ENCODE measurements at places on chromosomes 2 and 18.

DNA sequence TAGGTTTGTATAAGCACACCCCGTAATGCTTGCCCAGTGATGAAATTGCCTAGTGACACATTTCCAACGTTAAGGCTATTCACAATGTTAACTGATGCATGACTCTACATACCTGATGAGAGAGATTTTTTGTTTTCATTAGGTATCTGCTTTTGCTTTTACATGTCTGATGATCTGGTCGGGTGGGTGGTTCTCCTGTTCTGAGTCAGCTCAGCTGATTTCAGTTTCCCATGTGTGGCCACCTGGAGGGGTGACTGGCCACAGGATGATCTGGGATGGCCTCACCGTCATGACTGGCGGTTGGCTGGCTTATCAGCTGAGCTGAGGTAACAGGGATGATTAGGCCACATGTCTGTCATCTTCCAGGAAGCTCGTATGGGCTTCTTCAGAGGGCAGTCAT lies 33.8 kb upstream of the ACYP2 start:
- DNase-seq = peak; percentile 44

DNA sequence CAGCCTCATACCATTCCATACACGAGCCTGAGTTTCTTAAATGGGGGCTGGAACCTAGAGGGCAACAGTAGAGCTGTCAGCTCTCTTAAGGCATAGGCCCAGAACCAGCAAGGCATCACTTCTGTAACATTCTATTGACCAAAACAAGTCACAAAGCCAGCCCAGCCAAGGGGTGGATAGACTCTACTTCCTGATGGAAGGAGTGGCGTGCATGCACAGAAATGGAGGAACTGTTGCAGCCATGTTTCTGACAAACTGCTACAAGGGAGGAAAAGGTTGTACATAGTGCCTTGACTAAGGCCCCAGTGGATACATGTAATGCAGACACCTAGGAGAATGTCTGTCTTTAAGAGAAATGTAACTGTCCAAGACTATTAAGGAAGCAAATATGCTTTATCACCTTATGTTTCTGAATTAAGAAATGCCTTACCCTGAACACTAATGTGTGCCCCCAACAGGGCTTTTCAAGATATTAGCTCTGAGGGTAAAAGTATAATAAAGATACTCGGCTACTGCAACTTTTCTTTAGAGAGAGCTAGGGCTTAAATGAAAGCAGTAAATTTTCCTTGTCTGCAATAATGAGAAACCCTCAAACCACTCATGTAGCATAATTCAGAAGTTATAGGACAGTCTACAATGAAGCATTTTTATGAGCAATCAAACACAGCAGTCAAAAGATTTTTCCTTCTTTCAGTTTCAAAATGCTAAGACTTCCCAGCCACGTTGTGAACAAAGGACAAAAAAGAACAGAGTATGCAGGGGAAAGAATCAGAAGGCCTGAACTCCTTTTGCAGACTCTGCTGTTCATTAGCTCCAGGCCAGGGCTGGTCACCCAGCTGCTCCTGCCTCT lies 35.1 kb upstream of the CDC42EP3 start:
- no peak for DNase-seq

DNA sequence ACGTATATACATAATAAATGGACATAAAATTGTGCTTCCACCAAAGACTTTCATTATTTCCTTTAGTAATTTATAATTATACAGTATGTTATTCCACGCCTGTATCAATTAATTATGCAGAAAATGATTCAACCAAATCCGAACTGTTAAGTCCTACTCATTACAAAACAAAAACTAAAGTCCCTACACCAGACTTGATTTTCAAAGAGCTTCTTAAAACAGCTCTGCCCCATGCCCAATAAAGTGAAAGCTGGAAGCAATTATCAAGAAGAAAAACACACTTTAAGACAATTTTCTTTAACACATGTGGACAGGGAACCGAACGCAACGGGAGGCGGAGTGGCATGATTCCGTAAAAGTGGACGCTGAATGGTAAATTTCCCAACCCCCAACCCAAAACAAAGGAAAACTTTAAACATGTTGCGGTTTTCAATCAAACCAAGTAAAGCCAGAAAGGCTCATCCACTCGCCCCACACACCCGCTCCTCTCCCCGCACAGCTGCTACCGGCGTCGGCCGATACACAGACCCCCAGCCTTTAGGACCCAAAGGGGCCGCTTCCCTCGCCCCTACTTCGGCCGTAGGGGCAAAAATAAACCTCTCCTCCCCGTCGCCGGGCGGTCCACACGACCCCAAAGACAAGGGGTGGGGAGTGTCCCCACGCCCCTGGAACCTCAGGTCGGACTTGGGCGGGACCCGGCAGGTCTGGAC lies 705 bp downstream of the YES1 start:
- DNase-seq = peak; percentile 51

- no peak for DNase-seq
Measured at GRCh38 chr2:238220274-238220891, 16.9 kb upstream of the ILKAP start.

DNA sequence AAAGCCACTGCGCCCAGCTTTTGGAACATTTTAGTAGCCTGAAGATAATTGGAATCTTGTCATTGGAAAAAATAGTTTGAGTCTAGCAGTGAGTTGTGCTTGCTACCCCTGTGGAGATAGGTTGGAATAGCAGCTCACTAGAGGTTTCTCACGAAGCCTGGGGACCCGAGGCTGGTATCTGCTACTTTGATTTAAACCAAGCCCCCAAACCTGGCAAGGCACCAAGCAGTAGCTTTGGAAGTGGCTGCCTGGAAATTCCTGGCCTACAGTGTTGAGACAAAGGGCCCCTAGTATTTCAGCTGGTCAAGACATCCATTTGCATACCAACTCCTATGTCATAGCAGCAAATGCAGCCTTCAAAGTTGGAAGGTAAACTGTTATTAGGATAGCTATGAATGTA lies 42.1 kb downstream of the NOP58 start:
- DNase-seq = peak; percentile 3

DNA sequence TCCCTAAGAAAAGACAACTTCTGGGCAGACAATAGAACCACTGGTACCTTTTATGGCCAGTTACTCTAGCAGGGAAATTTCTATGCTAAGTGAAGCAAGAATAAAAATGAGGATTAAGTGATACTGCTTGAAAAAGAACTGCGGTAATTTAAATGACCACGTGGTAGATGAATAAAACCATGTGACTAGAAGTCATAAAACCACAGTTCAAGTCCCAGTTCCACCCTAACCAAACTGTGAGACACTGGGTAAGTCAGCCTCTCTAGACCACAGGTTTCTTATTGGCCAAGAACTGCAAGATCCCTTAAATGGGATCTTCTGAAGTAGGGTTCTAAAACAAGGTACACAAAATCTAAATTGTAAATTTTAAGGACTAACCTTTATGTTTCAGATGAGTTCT lies 12.7 kb downstream of the TMEM237 start:
- no peak for DNase-seq

- DNase-seq = no peak
Measured at GRCh38 chr18:9810299-9810698, 75.5 kb upstream of the TXNDC2 start.

- DNase-seq = no peak
Measured at GRCh38 chr18:48851599-48851960, 99.2 kb downstream of the SMAD7 start.

DNA sequence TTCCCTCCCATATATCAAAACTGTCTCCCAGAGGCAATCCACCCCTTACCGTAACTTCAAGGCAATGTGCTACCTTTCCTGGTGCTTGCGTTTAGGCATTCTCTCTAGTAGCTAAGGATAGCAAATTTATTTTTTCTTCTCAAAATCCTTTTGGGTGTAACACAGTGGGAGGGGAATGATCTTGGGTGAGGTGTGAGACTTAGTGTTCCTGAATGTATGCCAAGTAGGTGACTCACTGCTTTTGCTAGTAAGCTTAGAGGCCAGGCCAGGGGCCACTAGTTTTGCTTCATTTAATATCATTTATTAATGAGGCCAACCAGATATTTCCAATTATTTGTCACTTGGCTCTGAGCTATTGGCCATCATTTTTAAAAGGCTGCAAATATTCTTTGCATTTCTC lies 135.5 kb downstream of the NAPG start:
- DNase-seq = peak; percentile 15

GRCh38 chr2:205352094-205352493 lies 330.2 kb upstream of the NRP2 start:
- DNase-seq = no peak

DNA sequence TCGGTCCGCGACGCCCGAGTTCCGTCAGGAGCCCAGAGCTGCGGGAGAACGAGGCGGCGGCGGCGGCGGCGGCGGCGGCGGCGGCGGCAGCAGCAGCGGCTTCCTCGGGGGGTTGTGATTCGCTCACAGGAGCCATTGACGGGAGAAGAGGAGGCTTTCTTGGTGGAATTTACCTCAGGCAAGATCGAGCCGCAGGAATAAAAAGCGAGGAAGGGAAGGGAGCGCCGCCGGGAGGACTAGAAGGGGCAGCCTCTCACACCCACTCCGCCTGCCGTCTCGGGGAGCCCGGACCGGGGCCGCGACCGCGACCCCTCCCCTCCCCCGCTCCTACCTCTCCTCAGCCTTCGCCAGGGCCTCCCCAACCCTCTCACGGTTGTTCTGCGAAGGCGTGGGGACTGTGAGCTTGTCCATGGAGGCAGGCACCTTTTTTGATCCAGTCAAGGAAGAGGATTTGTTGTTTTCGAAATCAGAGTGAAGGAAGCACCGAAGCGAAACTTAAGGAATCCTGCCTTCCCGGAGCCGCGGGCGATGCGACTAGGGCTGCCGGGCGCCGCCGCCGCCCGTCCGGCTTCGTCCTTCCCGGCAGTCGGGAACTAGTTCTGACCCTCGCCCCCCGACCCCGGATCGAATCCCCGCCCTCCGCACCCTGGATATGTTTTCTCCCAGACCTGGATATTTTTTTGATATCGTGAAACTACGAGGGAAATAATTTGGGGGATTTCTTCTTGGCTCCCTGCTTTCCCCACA lies 506 bp downstream of the BMPR2 start:
- DNase-seq = peak; percentile 70

GRCh38 chr2:42030200-42030759 lies 17.5 kb upstream of the PKDCC start:
- no peak for DNase-seq

- no peak for DNase-seq
Measured at GRCh38 chr18:74375999-74376398, 60.4 kb downstream of the C18orf63 start.

- no peak for DNase-seq
Measured at GRCh38 chr2:239963646-239964205, 61.4 kb downstream of the NDUFA10 start.

DNA sequence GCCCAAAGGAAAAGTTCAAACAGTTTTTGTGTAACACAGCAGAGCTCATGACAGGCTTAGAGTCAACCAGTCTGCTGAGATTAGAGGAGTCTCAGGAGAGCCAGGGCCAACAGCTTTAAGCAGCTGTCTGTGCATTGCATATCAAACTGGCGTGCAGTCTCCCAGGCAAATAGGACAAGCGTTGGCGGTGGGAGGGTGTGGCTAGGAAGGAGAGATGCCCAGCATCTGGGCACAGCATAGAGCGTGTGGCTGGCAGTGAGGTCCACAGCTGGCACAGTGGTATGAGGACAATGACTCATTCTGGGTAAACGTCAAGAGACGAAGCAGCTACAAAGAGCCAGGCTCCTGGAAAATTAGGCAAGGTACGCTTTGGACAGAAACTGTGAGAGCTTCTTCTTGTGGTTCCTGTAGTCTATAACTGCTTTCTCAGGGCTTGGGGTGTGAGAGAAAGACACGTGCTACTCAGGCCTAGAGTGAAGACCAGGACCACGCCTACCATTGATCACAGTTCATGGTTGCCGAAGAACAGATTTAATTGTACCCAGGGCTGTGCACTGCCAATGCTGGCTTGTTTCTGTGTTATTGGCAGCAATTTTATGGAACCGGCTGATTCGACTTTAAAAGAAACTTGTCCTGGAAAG lies 14.8 kb downstream of the ZAP70 start:
- DNase-seq = peak; percentile 55

DNA sequence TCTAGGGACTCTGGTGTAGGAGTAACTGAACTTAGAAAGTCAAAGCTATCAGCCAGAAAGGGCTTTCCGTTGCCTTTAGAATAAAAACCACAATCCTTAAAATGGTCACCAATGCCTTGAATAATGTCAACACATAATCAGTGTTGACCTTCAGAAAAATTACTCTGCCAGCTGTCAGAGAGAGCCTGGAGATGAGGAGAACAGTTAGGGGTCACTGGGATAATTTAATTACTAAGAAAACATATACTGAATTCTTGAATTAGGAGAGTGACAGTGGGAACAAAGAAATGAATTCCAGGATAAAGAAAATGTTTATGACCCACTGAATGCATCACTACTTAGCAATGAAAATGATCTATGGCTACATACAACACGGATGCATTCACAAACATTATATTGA lies 23.4 kb upstream of the UGP2 start:
- peak; percentile 89 for DNase-seq

DNA sequence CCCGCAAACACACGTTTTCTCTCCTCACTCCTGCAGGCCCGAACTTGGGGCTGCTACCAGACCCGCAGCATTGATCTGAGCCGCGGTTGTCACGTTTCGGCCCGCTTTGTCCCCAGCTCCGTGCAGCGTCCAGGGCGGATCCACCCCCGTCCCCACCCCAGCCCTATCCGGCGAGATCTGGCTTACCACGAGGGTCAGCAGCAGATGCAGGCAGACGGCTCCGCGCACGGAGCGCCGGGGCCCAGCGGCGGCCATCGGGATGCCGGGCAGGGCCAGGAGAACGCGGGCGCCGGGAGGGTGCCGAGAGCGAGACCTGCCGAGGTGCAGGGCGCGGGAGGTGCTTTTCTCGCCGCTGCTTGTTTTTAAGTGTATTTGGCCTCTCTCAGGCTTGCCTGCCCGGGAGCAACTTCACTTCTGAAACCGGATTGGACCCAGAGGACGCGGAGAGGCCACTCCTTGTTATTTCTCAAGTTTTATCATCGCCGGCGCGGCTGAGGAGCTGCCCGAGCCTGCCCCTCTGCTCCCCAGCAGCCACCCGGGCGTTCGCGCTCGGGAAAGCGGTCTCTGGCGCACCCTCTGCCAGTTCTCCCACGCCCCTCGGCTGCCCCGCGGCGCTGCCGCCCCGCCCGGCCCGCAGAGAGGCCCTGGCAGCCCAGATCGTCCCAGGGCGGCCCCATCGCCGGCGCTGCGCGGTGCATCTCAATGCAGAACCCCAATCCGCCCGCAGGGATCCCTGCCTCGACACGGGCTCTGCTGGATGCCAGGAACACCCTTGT lies at the start of gene DSC3:
Gene DSC3, minus strand, starts transcription at position 337 of the 776 bp plus-strand sequence. Its CDS starts 82 bp downstream, at position 255.
- DNase-seq = peak; percentile 21

GRCh38 chr2:69013840-69014821 lies 1.2 kb downstream of the ANTXR1 start:
- no peak for DNase-seq

DNA sequence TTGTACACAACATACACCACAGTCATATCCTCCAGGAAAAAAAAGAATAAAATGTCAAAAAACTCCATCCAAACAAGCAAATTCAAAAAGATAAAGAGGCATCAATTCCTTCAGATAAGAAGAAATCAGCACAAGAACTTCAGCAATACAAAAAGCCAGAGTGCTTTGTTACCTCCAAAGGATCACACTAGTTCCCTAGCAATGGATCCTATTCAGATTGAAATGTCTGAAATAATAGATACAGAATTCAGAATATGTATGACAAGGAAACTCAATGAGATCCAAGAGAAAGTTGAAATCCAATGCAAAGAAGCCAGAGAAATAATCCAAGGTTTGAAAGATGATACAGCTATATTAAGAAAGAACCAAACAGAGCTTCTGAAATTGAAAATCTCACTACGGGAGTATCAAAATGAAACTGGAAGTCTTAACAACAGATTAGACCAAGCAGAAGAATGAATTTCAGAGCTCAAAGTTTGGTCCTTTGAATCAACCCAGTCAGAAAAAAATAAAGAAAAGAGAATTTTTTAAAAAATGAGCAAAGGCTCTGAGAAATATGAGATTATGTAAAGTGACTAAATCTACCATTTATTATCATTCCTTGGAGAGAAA lies 80.6 kb downstream of the TRABD2A start:
- no peak for DNase-seq

GRCh38 chr18:22705328-22705727 lies 227.8 kb upstream of the RBBP8 start:
- no peak for DNase-seq

All from NCI-H69 (cell line).